Stimulated activated CD4-positive, alpha-beta T cell treated with anti-CD3 and anti-CD28 coated beads, TNF-alpha, amount 100 ng/mL, for 4 hours (primary cell): ENCODE measurements at places on chromosomes 6 and 20.

DNA sequence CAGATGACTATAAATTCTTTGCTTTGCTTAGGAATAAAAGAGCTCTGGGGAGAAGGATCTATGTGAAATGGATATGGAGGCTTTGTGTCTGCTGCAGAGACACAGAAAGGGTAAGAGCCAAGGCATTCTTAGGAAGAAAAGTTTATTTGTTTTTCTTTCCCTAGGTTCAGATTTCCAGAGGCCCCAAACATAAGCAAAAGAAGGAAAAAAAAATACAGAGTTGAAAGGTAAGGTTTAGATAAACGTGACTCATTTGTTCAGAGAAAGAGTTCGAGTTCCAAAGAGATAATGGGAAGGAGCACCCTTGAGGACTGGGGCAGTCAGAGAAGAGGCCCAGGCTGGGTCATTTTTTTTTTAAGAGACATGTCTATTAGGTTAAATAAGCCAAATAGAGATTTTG, 27.4 kb upstream of the BMP5 start:
- DNase-seq: no peak

GRCh38 chr6:129980821-129981220, 37.6 kb upstream of the L3MBTL3 start:
- DNase-seq: no peak

DNA sequence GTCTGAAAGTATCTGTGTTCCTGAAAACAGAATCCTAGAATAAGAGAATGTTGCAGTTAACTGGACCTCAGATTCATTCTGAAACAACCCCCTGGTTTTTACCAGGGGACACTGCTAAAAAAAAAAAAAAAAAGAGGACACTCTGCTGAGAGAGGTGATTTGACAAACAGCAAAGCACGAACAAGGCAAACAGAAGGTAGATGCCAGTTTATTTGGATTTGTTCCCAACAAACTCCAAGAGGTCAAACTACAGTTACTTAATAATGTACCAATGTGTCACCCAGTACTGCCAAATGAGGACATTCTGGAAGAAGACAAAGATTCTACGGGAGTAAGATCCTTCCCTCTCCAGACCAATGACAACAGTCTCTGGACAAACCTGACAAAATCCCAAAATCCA, 40.6 kb upstream of the SLC22A16 start:
- no peak for DNase-seq

GRCh38 chr6:18323935-18324705, 59.8 kb upstream of the DEK start:
- no peak for DNase-seq

- DNase-seq: no peak
These were observed 68.4 kb downstream of the RPP40 start for GRCh38 chr6:4935486-4935885.

DNA sequence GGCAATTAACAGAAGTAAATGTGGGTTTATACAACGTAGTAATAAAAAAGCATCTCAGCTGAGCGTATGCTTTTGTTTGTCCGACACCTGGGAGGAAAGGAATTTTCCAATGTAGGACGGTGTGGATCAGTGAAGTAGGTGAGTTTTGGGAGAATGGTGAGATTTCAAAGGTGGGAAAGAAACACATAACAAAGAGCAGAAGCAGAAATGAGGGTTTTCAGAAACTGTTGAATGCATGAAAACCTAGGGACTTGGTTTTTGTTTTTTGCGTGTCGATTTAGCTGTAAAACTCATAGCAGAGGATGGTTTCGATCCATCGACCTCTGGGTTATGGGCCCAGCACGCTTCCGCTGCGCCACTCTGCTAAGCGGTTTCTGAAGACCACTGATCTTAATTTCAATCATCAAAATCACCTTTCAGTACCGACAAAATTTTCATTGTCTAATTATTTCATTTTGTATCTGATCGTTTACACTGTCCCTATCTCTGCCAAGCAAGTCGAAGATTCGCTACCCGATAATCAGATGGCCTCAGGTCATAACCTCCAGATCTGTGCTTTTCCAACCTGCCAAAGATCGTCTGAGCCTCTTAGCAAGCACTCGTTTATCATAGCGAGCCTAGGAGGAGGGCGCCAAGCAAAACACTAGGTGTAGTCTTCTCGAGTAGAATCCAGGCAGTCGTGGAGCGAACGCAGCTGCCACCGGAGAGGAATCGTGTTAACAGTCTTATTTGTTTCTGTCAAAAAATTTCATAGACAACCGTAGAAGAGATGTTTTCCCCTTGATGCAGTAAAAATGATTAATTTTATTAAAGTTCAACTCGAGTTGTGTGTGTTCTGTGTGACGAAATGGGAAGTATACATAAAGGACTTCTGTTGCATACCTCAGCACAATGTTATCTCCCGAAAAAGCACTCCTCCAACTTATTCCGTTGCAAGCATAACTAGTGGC, 20.9 kb upstream of the POM121L2 start:
- DNase-seq: peak; percentile 3

DNA sequence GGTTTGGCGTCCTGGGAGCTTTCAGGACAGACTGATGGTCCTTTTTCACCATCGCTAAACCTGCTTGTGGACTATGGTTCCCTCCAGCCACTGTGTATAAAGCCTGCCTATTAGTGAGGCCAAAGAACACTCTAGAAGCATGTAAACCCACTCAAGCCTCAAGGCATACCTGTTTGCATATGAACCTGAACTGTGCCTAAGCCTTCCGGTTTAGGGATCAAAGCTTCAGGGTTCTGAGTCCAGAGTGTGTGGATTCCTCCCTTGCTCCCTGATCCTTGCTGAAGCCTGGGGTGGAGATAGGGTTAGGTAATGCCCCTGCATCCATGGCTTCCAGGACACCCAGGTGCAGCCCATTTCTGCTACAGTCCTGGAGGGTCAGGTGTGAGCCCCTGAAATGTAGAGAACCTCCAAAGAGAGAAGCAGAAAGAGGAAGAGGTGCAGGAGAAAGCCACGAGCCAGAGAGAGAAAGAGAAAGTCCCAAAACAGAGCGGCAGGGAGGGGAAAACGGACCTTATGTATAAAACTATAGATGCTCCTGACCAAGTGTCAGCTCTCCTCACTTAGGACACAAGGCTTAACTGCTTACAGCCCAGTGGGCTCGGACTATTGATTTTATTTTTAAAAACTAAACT, 93.3 kb downstream of the SCML4 start:
- no peak for DNase-seq

GRCh38 chr6:35662999-35663398, 25.7 kb downstream of the FKBP5 start:
- no peak for DNase-seq

DNA sequence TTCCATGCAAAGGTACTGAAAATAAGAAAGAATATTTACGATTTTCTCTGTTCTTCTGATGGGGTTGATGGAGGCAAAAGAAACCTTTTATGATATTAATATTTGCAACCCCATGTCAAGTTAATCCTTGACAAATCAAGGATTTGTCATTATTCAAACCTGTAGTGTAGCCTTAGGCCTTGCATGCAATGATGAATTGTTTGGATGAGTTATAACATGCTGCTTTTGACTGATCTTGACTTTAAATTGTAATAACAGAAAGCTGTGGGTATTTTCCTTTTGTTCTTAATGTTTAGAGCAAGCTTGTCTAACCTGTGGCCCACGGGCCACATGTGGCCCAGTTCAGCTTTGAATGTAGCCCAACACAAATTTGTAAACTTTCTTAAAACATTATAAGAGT, 13.0 kb upstream of the BAG2 start:
- DNase-seq: no peak

- no peak for DNase-seq
These were observed 26.1 kb downstream of the RBCK1 start for GRCh38 chr20:434221-434620.

- no peak for DNase-seq
These were observed 36.9 kb downstream of the TGM3 start for GRCh38 chr20:2332711-2333110.

- no peak for DNase-seq
These were observed 164.1 kb downstream of the TAF4 start for GRCh38 chr20:61901392-61902220.

- no peak for DNase-seq
These were observed 45.6 kb downstream of the THBS2 start for GRCh38 chr6:169208011-169208410.

GRCh38 chr6:6663421-6664135, 75.1 kb downstream of the LY86 start:
- DNase-seq: no peak

- no peak for DNase-seq
These were observed 521 bp downstream of the CDK5RAP1 start for GRCh38 chr20:33400812-33401183.

GRCh38 chr20:24918579-24919566, 30.2 kb upstream of the CST7 start:
- no peak for DNase-seq

DNA sequence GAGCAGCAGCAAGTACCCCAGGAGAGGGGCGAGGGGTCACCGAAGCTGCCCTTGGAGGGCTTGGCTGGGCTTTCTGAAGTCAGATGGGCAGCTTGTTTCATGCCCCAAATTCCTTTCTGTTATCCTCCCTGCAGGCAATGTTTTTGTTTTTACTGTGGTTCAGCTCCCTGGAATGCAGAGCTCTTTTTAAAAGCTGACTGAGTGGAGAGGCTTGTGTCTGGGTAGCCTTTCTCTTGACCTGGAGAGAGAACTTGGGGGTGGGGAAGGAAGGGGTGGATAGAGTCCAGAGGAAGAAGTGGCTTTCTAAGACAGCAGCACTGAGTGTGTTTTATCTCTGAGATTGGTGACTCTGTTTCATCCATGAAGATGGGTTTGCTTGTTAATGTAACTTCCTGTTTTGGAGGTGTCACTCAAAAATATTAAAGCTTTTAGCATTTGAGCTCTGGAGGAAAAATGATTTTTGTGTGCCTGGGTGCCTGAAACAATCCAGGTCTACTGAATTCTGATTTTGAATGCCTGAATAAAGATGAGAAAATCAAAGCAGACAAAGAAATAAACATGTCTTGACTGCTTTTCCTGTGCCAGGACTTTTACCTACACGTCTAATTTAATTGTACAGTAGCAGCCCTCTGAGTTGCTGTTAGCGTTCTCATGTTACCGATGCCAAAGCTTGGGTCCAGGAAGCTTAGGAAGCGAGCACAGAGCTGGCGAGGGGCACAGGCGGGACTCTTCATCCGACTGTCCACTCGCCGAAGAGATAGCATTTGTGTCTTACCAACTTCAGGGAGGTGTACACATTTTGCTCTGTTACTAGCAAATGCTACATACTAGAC, 78.2 kb upstream of the EEF1E1 start:
- no peak for DNase-seq

- DNase-seq: no peak
These were observed 52.7 kb upstream of the STX16 start for GRCh38 chr20:58598211-58599015.

- DNase-seq: no peak
These were observed 64.2 kb upstream of the AKIRIN2 start for GRCh38 chr6:87766211-87766610.

DNA sequence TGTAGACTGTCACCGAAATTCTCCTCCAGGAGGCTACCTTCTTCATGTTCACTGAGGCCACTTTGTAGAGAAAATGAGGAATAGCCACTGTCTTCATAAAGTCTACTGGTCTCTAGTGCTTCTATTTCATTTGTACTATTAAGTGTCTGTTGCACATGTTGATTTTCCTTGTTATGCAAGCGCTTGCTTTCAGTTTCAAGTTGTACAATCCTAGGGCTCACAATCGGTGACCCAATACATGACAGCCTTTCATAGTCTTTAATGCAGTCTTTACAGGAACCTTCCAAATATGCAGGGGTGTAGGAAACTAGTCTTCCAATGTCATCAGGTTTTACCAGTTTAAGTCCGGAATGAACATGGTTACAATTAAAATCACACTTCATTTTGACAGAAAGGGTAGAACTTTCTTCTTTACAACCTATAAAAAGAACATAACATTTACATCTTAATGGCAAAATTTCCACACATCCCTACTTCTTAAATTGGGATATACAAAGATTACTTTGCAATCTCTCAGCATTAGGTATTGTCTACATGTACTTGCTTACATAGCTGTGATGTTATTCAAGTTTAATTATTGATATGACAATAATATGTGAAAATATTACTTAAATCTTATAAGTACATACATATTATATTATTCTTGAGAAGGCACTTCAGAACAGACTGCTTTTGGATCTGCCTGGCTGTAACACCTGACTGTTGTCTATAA, 7.5 kb downstream of the FBXO5 start:
- DNase-seq: no peak

GRCh38 chr6:158655569-158656450, 6.0 kb downstream of the SYTL3 start:
- no peak for DNase-seq

DNA sequence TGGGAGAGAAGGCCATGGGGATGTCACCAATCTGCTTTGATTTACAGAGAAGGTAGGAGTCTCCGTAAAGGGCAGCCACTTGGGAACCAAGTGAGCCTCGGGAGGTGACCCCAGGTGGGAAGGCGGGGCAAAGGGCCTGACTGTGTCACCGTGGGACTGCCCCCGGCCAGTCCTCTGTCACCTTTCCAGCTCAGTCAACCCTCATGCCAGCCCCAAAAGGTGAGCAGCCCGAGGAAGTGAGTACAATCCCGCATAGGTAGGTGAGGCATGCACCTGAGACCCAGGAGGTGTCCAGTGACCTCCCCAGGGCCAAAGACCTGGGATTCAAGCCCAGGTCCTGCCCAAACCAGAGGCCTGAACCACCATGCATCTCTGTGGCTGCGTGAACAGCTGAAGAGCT, 36.2 kb downstream of the BMP7 start:
- DNase-seq: no peak

- DNase-seq: no peak
These were observed 42.6 kb upstream of the DEK start for GRCh38 chr6:18306977-18307376.

DNA sequence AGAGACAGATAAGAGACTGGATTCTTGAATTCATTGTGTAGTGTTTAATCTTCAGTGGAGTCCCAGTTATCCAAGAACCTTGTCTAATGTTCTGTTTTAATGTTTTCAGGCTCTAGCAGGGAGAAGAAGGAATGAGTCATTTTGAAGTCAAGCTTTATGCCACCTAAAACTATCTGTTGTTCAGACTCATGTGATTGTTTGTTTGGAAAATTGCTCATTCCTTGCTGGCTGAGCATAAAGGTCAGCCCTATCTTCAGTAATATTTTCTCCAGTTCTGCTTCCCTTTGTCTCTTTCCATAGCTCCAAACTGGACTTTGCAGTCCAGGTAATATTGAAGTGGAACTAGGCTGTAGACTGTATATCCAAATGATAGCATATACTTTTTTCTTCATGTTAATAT, 34.2 kb downstream of the CLVS2 start:
- no peak for DNase-seq

DNA sequence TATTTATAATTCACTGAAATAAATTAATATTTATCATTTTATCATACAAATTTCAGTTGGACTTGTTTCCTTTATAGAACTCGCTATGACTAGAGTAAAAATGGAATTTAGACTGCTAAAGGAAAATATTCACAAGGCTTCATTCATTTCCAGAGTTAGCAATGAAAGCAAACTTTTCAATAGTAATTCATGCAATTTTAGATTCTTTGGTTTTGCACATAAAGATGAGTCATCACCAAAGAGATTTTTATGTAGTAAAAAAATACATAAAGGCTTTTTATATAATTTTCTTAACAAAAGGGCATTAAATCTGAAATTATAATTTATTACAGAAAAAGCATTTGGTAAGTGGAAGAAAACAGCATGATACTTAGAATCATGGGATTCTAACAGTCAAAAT, 37.2 kb upstream of the STXBP5 start:
- no peak for DNase-seq
